Stimulated activated CD4-positive, alpha-beta T cell treated with anti-CD3 and anti-CD28 coated beads, Interleukin-2, amount 100 ng/mL, for 4 hours (primary cell): ENCODE measurements at places on chromosomes 16 and 17.

GRCh38 chr17:80859002-80859941 lies 132.4 kb upstream of the CHMP6 start:
- DNase-seq: no peak

DNA sequence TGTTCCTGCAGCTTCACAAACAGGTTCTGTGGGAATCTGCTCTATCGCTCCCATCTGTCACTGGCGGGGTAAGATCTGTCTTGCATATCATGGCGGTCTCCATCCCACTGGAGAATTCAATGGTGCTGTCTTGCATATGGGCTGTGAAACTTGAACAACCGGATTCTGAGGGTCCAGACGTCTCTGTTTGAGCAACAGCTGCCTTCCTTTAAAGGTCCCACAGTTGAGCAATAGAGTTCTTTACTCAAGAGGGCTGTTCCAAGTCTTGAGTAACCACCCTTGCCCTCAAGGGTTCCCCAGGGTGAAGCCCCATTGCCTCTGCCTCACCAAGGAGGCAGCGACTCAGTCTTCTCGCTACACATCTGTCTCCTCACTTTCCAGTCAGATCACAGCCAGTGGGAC lies 50.8 kb downstream of the ZFHX3 start:
- DNase-seq: no peak

DNA sequence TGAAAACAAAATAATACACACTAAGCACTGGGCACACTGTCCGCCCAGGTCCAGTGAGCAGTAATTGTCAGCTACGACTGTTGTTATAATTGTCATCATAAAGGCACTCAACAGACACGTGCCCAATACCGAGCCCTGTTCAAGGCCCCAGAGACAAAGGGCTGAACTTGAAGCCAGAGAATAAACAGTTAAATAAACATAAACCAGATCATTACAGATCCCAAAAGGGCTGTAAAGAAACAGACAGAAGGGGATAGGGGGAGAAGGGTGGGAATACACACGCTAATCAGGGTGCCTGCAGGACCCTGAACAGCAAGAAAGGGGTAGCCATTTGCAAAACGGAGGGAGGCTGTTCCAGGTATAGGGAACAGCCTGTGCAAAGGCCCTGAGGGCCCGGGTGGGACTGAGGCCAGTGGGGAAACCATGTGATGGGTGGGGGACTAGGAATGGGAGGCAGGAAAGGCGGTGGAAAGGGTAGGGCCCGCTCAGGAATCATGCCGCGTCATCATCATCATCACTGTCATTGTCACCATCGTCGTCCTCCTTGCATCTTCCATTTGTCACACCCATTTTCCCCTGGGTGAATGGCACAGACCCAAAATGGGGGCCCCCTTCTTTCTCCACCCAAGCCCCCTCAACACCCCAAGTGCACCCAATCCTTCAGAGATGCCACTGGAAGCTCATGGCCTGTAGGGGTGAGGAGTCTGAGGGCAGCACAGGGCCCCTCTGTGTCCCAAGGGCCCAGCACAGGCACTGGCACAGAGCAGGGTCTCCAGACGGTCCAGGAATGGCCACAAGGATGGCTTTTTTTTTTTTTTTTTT lies 6.3 kb downstream of the CARHSP1 start:
- DNase-seq: no peak

DNA sequence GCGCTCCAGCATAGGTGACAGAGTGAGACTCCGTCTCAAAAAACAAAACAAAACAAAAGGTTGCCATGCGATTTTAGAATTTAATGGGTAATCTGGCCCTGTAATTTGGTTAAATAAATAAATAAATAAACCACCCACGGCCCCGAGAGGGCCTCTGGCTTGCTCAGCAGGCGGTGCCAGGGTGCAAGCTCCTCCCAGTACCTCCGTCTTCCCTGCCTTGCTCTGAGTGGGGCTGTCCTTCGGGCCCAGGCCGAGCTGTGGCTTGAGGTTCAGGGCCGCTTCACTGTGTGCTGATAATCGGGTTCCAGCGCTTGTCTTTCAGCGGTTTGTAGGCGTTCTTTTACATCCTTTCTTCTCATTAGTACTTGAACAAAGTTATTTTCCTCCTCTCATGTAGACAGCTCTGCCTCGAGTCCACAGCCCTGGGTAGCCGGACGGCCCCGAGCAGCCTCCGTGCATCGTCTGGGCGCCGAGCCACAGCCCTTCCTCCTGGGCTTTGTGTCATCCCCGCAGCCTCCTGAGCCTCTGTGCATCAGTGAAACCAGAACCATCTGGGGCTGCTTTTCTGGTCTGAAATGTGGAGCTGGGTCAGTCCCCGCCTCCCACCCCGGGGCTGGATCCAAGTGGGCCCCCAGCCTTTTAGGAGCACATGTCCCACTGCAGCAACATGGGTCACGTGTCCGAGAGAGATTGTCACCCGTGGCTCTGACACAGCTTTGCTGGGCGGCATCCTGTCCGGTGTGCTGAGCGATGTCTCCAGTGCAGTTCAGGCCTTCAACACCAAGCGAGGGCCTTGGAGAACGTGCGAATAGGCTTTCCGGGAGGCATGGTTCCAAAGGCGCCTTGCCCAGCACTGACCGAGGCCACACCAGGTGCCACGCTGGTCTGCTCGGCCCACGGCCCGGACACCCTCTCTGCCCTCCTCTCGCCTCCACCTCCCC lies 157.4 kb upstream of the CHMP6 start:
- DNase-seq: no peak

DNA sequence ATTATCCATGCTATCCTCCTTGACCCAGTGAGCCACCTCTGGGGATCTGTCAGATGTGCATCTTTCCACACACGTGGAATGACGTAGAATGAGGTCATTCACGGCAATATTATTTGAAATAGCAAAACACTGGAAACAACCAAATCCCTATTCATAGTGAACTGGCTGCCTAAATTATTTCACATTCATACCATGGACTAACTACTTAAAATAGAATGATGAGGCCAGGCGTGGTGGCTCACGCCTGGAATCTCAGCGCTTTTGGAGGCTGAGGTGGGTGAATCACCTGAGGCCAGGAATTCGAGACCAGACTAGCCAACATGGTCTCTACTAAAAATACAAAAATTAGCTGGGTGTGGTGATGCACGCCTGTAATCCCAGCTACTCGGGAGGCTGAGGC lies 75.5 kb downstream of the RAP1GAP2 start:
- no peak for DNase-seq

DNA sequence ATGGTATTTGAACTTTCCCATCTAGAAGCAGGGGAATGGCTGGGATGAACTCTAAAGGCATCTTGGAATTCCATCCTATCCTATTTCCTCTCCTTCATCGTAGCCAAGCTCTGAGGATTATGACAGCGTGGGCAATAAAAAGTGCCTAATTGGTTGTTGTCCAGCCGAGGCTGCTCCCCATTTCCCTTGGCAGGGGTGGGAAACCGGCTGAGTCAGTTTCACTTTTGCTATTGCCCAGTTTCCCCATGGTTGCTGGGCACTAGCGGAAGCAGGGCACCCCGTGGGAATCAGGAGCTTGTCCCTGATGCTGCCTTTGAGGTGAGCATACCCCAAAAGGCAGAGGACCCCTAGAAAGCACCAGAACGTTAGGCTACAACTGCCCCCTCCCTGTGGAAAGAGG lies 13.8 kb upstream of the SP2 start:
- no peak for DNase-seq

DNA sequence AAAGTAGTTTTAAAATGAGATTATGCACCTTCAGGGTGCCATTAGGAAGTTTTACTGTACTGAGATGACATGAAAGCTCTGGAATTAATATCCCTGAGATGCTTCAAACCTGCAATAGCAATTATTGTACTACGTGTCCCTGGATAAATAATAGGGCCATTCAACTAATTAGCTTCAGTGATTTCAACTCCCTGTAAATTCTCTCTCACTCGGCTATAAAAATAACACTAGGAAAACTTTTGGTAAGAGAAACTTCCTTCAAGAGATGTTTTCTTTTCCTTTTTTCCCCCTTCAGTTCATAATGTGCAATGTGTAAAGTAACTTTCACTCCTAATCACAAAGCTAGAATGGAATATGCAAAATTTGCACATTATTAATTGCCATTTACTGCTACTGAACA lies 146.4 kb downstream of the SNX11 start:
- DNase-seq: no peak

DNA sequence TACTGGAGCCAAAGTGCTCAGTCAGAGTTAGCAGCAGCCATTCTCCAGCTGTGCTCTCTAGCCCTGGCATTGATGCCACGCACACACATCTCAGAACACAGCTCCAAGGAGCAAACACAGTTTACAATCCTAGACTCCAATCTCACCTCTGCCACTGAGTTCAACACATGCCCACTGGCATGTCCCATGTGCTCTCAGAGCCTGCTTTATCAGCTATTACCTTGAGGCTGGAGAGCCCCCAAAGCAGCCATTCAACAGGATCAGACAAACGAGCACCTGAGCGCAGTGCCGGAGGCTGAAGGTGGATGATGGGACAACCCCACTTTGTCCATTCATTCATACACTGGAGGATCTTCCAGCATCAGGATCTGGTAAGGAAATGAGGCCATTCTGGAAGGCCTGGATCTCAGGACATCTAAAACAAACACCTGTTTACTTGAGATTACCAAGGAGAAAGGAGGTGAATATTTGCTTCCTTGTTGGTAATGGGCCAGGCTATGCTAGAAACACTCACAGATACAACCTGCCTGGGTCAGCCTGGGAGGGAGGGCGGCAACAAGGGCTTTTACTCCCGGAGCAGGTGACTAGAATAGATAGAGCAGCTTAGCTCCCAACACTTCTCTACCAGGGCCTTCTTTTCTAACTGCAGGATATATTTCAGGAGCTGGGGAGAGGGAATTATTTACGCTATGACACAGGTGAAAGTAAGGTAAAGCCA lies 25.4 kb downstream of the RANBP10 start:
- no peak for DNase-seq

GRCh38 chr17:58200024-58200633 lies 7.6 kb downstream of the EPX start:
- peak; percentile 36 for DNase-seq

GRCh38 chr17:37180376-37180775 lies 195.4 kb upstream of the C17orf78 start:
- no peak for DNase-seq

- DNase-seq: no peak
These were observed 596.2 kb downstream of the MAF start for GRCh38 chr16:79004309-79004708.

DNA sequence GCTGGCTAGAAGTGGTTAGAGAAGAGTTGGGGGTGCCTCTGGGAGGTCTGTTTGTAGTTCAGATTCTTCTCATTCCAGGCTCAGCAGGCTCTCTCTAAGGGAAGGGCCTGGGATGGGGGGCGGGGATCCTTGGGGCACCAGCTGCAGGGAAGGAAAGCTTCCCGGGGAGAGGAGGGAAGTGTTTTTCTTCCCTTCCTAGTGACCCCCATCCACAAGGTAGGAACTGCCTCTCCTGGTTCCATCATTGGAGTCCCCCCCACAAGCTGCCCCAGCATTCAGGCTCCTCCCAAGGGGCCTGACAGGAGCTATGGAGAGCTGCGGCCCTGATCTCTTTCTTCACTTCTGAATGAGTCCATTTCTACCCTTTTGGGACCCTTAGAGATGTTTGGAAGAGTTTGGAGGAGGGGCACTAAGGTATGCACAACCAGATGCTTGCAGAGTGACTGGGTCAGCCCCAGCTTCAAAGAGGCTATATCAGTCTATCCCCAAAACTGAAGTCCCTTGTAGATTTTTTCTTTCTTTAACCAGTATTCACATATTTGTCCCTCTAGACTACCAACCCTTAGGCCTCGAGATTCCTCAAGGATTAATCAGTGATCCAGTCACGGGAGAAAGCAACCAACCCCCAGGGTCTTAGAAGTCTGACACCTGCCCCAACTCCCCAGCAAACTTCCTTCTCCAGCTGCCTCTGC lies 13.9 kb upstream of the FZD2 start:
- no peak for DNase-seq

DNA sequence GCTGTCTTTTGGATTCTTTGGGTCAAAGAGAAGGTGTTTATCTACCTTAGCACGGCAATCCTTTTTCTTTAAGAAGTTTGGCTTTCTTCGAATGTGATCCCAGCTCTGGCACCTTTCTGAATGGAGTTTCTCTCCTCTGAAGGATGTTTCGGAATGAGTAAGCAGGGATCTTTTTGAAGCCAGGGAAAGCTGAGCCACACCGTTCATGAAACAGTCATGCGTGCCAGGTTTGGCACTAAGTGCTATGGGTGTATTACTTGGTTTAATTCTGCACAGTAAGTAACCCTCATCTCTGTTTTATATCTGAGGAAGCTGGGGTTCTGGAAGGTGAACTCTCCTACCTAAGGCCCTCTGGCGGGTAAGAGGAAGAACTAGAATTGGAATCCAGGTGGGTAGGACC lies 234.5 kb downstream of the NTN1 start:
- no peak for DNase-seq

GRCh38 chr16:51175081-51175480 lies 24.0 kb upstream of the SALL1 start:
- no peak for DNase-seq

DNA sequence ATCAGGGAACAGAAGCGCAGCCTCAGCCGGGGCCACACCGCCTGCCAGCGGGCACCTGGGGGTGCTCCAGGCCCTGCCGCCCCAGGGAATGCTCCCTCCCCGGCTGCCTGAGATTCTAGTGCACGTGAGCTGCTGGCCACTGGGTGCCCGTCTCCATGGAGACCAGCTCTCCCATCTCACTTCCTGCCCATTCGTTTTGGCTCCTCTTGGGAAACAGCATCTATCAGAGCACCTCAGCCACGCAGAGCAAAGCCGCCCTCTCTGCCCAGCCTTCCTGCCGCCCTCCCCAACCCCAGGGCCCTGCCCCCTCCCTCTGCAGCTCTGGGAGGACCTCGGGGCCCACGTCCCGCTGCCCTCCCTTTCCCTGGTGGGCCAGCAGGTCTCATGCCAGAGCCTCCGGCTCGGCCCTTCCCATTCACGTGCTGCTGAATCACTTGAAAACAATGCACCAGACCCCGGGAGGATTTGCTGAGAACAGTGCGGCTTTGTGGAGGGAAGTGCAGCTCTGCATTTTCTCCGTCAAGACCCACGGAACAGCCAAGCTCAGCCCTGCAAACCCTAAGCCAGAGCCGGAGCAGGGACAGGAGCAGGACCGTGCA lies 19.4 kb downstream of the CEP295NL start:
- DNase-seq: no peak

DNA sequence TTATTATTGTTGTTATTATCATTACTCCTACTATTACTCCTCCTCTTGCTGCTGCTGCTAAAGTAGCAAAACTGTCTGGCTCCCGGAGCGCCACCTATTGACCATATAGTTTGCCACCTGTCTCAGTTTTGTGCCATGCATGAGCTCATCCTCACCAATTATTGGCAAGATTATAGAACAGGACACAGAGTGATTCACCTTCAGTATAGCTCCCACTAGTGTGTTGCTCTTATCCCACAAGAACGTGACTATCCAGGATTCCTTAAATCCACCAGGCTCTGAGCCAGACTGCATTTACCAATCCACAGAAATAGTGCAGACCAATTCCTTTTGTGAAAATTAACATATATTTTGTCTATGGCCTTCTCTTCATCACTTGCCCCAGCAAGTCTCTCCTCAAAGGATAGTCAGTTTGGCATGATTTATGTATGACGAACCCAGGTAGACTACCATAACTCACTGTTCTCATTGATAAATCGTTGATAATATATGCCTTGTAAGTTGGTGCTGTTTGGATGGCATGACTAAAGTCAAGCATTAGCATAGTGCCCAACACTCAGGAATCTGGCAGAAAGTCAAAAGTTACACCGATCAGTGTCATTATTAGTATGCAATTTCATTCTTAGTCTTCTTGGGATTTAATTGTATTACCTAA lies 405.5 kb upstream of the HSBP1 start:
- no peak for DNase-seq

GRCh38 chr17:21035406-21035805 lies 7.4 kb downstream of the USP22 start:
- DNase-seq: no peak
